DMS153 (cell line): ENCODE measurements at places on chromosomes 7 and 10.

GRCh38 chr7:8282162-8282561 lies 20.2 kb upstream of the ICA1 start:
- no peak for DNase-seq

GRCh38 chr10:9297580-9297979 lies 1243.1 kb downstream of the GATA3 start:
- no peak for DNase-seq

DNA sequence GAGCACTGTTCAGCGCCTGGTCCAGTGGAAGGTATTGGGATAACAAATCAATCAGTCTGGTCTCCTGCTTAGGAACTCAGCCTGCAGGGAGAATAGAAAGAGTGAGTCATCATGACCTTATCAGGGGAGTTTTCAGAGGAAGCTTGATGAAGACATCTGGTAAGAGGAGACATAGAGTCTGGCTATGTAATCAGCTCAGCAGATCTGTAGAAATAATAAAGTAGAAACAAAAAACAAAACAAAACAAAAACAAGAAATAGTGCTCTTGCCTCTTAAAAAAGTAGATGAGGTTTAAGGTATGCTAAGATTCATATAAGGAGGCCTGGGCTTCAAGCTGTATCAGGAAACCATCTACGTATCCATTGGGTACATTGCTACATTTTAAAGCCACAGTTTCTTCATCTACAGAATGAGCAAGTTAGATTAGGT lies 14.4 kb downstream of the TAS2R41 start:
- DNase-seq: no peak

DNA sequence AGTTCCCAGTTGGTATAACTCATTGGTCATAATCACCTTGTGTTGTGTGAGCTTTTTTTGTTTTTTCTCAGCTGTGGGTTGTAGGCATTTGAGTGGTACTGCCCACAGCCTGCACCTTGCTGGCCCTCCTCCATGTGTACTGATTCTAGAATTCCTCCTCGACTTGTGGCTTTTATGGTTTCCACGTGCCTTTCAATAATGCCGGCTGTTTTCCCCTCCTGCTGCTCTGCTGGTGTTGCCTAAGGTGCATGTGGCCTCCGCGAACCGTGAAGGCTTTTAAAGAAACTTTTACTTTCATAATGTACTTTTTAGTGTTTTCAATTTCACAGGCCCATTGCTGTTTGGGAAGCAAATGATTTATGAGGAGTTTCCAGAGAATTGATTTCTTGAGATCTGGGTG lies 518.0 kb downstream of the REEP3 start:
- no peak for DNase-seq

GRCh38 chr10:77910524-77911145 lies 15.9 kb downstream of the DLG5 start:
- no peak for DNase-seq

- DNase-seq: no peak
Measured at GRCh38 chr7:13880789-13881188, 108.7 kb downstream of the ETV1 start.

GRCh38 chr10:110609605-110610004 lies 34.5 kb upstream of the RBM20 start:
- DNase-seq: peak; percentile 62

- DNase-seq: no peak
Measured at GRCh38 chr7:114678116-114678515, 243.8 kb upstream of the MDFIC start.

GRCh38 chr10:52999258-52999657 lies 226.7 kb upstream of the MBL2 start:
- DNase-seq: no peak

- peak; percentile 65 for DNase-seq
Measured at GRCh38 chr10:103481974-103482531, 3.0 kb upstream of the CALHM3 start.

DNA sequence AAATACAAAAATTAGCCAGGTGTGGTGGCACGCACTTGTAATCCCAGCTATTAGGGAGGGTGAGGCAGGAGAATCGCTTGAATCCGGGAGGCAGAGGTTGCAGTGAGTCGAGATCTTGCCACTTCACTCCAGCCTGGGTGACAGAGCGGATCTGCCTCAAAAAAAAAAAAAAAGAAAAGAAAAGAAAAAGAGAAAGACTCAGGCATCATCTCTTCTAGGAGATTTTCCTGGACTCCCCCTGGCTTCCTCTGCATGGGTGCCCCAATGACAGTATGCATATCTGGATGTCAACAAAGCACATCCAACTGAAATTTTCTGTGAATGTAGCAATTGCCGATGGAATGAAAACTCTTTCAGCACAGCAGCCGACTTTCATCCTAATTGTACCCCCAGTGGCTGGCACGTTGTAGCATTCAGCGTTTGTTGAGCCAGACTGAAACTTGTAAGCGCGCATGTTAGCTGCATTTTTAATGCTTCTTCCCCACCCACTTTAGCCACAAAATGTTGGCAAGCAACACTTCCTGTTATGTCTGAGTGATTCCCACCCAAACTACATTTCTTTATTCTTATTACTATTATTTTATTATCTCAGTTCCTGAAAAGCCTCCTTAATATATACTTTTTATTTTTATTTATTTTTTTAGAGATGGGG lies 70.2 kb downstream of the PRTFDC1 start:
- DNase-seq: no peak

GRCh38 chr7:17991866-17992648 lies 35.6 kb downstream of the PRPS1L1 start:
- no peak for DNase-seq

- DNase-seq: no peak
Measured at GRCh38 chr10:58796824-58797223, 284.2 kb downstream of the BICC1 start.

- no peak for DNase-seq
Measured at GRCh38 chr10:44467900-44468299, 83.0 kb upstream of the CXCL12 start.

GRCh38 chr10:74334221-74334620 lies 183.2 kb downstream of the ADK start:
- no peak for DNase-seq

- DNase-seq: no peak
Measured at GRCh38 chr7:142414135-142414534, 156.3 kb upstream of the PRSS58 start.

DNA sequence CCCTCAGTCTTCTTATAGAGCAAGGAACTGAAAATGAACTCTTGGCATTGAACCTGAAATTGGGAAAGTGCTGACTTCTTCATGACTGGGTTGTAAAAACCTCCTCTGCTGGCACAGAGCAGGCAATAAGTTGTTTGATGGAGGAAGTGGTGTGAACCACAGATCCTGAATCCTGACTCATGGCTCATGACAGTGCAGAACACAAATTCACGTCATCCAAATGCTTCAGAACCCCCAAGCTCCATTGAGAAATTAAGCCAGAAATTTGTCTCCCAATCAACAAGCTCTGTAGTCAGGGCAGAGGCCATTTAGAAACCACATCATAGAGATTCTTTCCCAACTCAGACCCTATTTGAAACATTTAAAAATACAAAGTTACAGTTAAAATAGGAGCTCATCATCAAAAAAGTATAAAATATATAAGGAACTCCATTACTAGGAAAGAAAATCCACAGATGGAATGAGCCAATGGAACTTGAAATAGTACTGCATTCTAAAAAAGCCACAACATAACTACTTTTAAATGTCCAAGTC lies 10.3 kb upstream of the STK17A start:
- DNase-seq: no peak

GRCh38 chr7:69833964-69834363 lies 235.7 kb downstream of the AUTS2 start:
- peak; percentile 82 for DNase-seq

DNA sequence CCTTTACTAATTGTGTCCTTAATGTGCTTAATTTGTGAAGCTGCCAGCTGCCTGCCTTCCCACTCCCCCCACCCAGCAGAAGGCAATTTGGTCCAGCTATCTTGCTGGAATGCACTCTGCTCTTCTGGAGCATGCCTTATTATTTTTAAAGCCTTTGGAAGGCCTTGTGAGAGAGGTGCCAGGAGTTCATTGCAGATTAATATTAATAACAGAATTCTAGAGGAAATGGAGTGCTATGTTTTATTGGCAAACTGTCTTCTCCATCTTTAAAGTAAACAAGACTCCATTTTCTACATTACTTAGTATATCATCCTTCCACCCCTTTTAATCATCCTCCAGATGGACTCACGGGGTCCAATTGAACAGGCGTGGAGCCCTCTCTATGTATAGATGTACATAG lies 50.8 kb upstream of the ZNF32 start:
- DNase-seq: no peak

DNA sequence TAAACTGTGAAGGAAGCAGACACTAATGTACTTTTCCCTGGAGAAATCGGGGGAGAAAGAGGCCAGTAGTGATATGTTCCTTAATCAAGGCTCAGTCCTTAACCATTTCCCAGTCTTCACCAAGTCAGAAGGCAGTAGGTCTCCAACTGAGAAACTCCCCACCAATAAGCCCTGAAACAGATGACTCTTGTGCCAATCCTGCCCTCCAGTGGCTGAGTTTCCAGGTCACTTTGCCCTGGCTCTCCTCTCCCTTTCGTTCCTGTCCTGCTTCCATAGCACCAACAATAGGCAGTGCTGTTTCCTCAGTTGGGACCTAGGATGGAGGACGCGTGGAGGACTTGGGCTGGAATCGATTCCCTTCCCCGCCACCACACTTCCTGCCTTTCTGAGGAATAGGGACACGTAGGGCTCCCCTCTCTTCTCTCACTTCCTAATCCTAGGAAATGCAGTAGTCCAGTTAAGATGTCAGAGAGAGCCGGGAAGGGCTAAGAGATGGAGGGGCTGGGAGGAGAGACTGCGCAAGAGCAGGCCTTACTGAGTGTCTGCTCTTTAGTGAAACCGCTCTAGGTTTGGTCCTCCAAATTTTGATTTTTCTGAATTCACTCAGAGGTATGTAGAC lies 23.4 kb downstream of the ATOH7 start:
- peak; percentile 43 for DNase-seq

- DNase-seq: no peak
Measured at GRCh38 chr7:123727071-123727837, 21.5 kb downstream of the WASL start.

DNA sequence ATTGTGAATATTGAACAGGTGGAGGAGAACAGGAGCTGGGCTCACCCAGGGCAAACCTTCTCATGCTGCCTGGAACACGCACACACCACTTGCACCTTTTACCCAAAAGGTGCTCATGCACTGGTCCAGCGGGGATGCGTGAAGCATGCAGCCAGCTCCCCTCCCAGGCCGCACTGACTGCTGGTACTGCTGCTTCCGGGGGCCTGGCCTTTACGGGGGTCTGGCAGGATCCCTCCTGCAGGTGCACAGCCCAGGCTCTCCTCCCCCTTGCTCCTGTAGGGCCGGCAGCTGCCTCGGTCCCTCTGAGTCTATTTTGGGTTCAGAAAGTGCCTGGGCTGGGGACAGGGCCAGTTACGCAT lies 221.7 kb downstream of the DNAJB6 start:
- DNase-seq: no peak

GRCh38 chr10:45372251-45372951 lies 1.6 kb upstream of the ALOX5 start:
- no peak for DNase-seq

DNA sequence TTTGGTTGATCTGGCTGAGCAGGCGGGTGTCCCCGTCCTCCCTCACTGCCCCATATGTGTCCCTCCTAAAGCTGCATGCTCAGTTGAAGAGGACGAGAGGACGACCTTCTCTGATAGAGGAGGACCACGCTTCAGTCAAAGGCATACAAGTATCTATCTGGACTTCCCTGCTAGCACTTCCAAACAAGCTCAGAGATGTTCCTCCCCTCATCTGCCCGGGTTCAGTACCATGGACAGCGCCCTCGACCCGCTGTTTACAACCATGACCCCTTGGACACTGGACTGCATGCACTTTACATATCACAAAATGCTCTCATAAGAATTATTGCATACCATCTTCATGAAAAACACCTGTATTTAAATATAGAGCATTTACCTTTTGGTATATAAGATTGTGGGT lies 26.9 kb upstream of the TRIM56 start:
- DNase-seq: no peak

DNA sequence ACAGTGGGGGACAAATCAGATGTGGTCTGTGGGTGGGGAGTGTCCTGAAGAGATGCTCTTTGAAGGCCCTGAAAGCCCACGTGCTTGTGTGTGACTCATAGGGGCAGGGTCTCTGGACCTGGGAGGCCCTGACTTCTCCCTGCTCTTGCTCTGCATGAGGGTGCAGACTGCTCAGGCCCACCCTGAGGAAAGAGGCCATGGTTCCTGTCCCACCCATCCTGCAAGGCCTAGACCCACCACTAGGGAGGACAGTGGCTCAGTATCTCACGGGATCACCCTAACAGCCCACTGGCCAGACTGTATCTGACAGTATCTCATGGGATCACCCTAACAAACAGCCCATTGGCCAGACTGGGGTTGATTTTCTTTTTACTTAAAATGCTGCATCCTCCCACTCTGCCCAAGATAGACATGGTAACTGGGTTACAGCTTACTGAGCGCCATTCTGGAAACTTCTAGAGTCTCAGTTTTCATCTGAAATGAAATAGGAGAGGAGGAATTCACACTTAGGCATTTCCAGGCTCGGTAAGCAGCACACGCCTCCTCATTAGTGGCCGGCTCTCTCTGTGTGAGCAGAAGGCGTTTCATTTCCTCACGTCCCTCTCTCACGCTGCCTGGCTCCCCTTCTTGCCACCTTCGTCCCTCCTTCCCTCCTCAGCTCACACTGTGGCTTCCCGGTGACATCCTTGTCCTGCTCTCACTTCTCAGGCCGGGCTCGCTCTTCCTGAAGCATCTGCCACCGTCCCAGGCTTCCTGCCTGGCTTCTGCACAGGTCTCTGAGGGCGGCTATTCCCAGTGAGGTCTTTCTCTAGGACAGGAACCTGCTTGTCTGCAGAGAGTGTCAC lies 242.6 kb downstream of the GLRX3 start:
- DNase-seq: no peak

DNA sequence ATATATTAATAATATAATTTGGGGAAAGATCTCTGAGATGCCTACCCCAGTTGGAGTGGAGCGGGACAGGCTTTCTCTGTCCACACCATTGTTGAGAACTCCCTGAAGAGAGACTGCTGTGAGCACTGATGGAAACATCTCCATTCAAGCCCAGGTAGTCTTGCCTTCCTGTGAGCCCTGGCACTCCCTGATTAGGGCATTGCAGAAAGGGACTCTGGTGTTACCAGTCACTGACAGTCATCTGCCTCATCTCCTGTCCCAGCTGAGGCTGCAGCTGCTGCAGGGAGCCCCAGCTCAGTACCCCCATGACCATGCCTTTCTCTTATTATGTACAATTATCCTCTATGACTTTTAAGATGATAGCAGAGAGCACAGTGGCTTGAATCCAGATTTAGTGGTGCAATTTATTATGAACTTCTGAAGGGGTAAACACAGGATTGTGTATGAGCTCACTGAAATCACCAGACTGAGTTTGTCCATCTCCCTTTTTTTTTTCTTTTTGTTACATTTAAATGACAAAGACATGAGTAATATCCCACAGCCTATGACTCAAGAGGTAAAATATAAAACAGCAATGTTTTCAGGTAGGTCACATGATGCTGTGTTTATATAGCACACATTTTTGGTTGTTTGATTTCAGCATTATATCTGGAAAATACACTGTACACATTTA lies 236.9 kb downstream of the SLC25A13 start:
- DNase-seq: no peak

- no peak for DNase-seq
Measured at GRCh38 chr10:119516381-119517234, 25.9 kb downstream of the RGS10 start.
